ENCODE measurements at places on chromosomes 7 and 10.

GRCh38 chr7:50562136-50562535 is 3.1 kb downstream of the DDC start:
- DNase-seq: no peak

DNA sequence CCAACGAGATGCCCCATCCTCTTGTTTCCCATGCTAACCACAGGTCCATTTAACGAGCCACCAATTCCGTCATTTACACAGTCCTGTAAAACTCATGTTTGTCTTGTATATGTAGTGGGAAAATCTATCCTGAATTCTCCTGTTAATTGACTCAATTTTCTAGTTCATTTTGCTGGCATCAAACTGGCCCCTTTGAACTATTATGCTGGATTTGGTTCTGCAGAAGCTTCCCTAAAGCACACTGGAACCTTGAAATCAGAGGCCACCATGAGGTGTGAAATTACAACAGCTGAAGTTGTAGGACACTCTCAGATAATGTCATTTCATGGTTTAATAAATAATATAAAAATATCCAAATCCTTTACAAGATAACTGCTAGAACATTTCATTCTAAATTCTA is 129.8 kb upstream of the AKR1E2 start:
- DNase-seq: no peak

DNA sequence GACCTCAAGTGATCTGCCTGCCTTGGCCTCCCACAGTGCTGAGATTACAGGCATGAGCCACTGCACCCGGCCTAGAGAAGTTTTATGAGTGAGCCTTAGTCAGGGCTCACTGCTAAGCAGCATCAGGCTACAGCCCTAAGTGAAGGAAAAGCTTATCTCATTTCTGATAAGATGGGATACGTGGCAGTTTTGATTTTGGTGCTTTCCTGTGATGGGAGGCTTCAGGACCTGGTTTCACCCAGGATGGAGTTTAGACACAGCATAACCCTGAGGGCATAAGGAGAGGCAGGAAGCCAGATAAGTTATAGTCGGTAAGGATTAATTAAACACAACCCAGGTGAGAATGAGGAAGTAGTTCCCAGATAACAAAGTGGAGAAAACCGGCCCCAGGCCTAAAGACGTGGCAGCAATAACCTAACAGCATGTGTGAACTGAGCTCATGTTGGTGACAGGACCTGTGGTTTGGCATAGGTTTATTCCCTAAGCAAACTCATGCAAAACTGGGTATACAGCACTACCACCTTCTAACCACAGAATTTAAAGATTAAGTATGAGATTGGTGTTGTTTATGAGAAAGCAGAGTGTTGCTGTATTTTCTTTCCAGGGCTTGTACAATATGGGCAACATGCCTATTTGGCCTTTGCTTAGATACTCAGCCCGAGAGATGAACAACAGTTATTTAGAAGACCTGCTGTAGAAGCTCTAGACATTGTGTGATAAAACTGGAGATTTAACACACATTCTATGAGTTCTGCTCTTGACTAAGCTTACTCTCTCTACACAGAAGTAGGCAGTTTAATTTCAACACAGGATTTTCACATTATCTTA is 119.4 kb downstream of the COL28A1 start:
- DNase-seq: peak; percentile 3

GRCh38 chr7:42522227-42522991 is 285.4 kb upstream of the GLI3 start:
- no peak for DNase-seq

- no peak for DNase-seq
Measured at GRCh38 chr10:52066383-52066782, 247.7 kb upstream of the DKK1 start.

DNA sequence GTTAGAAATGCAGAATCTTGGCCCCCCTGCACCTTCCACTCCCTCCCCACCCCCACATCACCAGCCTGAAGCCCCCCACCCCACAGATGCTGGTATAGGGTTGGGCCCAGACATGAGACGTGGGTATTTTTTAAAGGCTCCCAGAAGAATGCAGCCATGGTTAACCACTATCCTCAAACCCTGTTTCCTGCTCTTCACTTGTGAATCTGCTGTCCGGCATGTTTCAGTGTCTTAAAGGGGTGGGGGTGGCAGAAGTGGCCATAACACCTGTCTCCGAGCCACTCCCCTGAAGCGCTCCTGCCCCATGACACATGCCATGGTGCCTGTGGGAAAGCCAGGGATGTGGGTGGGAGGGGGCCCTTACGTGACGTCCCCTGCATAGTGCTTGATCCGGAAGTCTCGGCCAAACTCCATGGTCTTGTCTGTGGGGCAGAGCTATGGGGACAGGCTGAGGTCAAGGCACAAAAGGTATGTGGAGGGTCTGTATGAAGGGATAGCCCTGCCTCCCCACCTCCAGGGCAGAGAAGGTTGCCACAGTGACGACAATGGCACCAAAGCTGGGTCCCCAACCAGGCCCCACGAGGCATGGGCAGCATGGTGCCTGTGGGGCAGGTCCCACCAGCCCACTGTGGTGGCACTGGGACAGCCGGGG is 9.6 kb downstream of the MYO1G start:
- no peak for DNase-seq

GRCh38 chr10:100131571-100131970 is 49.9 kb upstream of the CPN1 start:
- DNase-seq: no peak

- DNase-seq: no peak
Measured at GRCh38 chr7:37901236-37901827, 15.3 kb downstream of the SFRP4 start.

- no peak for DNase-seq
Measured at GRCh38 chr10:13698217-13698616, 111.5 kb downstream of the PRPF18 start.

GRCh38 chr10:23610626-23611307 is 171.9 kb downstream of the OTUD1 start:
- no peak for DNase-seq

DNA sequence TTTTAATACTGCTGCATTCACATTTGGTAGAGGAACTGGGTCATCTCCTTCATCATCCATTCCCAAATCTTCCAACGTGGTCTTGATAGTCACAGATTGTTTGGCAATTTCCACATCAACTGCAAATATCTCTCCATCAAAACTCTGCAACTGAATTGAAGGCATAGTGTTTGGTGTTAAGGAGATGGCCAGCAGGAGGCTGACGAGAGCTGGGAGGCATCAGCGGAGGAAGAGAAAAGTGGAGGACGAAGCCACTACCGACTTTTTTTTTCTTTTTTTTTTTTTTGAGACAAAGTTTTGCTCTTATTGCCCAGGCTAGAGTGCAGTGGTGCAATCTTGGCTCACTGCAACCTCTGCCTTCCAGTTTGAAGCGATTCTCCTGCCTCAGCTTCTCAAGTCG is 205.0 kb upstream of the KCTD7 start:
- no peak for DNase-seq

DNA sequence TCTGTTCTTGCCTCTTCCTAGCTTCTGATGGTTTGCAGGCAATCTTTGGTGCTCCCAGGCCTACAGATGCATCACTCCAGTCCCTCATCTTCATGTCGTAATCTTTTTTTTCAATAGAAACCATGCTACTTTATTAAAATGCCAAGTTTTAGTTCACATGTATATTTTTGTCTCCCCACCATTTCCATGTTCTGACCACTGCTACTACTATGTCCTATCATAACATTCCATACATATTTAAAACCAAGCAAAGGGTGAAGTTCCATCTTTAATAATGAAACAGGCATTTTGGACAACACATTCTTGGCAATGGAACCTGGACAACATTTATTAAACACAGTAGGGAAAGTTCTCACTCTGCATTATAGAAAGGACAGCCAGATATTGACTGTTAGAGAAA is 58.8 kb downstream of the ZNF518A start:
- DNase-seq: no peak

- DNase-seq: no peak
Measured at GRCh38 chr10:68668231-68668630, 52.8 kb upstream of the CCAR1 start.

DNA sequence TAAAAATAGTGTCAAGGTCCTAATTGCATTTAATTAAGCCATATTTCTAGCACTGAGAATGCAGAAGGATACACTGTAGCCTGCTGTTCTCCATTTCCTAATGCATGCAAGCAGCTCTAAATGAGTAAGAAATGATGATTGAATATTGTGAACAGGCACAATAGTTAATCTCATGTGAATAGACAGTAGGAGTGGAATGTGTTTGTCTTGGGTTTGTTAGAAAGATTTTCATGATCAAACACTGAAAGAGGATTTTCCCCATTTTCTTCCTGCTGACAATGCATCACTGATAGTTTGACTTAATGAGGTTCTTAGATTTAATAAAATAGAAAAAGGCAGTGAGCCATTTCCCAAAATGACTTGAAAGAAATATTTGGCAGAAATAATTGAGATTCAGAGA is 43.1 kb upstream of the TRUB1 start:
- no peak for DNase-seq

- no peak for DNase-seq
Measured at GRCh38 chr10:96211764-96212163, 59.6 kb downstream of the BLNK start.

- no peak for DNase-seq
Measured at GRCh38 chr7:24115661-24116060, 168.3 kb upstream of the NPY start.

- peak; percentile 50 for DNase-seq
Measured at GRCh38 chr10:114538181-114538906, 119.7 kb downstream of the ABLIM1 start.

GRCh38 chr10:13613519-13613918 is 26.8 kb downstream of the PRPF18 start:
- no peak for DNase-seq
